ENCODE measurements at places on chromosomes 3 and 15.

GRCh38 chr3:118097660-118098059 lies 937.0 kb downstream of the IGSF11 start:
- no peak for DNase-seq

- DNase-seq: no peak
Observed at GRCh38 chr15:56887782-56888438, 30.5 kb upstream of the TCF12 start.

DNA sequence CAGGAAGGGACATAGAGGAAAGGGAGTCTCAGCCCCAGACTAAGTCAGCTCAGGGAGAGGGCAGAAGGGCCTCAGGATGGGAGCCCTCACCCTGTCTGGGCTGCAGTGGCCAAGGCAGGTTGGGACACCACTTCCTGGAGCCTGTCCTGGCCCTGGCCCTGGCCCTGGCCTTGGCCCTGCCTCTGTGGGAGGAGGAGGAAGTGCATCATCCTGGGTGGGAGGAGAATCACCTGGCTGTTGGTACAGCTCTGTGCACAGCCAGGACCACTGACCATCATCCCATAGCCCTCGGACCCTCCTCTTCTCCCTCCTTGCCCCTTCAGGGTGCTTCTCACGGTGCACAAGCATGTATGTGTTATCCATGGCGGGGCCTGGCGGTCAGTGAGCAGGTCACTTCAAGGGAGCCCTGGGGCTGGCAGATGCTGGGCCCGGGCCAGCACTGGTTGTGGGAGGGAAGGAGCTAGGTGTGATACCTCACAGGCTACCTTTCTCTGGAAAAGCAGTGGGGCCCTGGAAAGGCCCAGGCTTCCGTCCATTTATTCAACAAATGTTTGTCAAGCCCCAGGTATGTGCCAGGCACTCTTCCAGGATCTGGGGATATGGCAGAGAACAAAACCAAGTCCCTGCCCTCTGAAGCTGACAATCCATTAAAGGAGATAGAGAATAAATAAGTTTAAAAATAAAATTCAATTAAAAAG lies 8.2 kb upstream of the APEH start:
- DNase-seq: no peak

- no peak for DNase-seq
Observed at GRCh38 chr3:128537091-128537703, 44.2 kb upstream of the GATA2 start.

DNA sequence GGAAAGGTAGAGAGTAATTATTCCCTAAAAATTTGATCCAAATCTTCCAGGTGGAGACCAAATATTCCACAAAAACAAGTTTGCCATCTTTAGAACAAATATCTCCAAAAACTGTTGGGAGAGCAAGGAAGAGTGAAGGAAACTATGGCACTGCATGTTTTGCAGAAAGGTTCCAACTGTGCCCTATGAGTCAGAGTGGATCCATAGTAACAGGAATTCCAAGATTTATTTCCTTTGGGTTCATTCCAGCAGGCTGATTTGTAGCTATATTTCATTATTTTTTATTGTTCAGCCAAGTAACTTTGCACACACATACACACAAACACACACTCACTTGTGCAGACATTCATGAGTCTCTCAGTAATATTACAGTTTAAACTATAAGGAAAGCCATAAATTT lies 459.7 kb upstream of the EPHA6 start:
- no peak for DNase-seq

GRCh38 chr15:63284335-63284734 lies 6.9 kb downstream of the APH1B start:
- no peak for DNase-seq

- no peak for DNase-seq
Observed at GRCh38 chr3:127674101-127674721, 1.5 kb downstream of the ABTB1 start.

DNA sequence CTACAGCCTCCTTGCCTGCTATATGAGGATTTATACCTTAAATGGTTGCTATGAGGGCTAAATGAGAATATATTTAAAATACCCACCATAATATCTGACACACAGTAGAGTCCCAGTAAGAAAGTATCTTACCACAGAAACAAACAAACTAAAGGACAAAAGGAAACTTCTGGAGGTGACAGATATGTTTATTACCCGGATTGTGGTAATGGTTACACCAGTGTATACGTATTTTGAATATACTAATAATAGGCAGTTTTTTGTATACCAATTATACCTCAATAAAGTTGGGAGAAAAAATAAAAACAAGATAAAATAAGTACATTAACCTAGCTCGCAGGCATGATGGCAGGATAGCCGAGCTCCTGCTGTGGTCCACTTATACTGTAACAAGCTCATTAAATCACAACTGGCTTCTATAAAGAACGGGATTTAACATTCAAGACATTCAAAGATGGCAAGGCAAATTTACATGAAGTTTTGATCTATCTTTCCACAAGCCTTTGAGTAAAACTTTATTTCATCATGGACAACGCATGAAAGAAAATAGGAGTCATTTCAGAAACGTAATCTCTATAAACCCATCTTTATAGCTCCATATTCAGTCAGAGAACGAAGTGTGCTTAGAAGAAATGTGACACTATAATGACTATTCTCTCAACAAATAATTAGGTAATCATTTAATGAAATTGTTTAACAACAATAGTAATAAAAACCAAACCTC lies 1.5 kb downstream of the RPN1 start:
- no peak for DNase-seq

DNA sequence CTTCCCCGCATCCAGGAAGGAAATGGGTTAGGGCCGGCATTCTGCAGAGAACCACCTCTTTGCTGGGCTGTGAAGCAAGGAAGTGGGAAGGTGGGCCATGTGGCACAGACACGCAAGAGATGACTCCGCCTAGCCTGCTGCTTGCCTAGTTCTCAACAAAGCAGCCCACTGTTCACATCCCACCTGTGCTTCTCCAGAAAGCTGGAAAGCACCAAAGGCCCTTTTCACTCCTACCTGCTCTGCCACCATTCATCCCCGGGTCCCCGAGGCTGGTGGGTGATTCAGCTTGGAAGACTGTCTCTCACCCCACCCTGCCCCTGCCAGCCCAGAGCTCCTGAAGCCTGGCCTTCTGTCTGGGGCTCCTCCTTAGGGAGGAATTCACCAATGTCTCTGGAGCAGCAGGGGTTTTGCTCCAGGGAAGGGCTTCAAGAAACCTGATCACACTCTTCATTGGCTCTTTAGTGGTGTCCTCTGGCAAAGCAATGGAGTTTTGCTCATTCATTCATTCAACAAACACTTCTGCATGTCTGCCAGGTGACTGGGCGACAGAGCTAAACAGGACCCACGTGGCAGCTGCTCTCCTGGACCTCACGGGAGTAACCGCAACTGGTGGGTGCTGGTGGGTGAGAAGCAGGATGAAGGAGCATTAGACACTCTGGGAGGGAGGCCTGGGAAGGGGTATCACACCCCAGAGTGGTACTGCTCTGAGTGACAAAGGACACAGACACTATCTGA lies 145.4 kb upstream of the TLE3 start:
- DNase-seq: peak; percentile 31

- DNase-seq: no peak
Observed at GRCh38 chr15:92580521-92580920, 75.1 kb downstream of the FAM174B start.

GRCh38 chr3:47057212-47057671 lies 77.8 kb downstream of the NBEAL2 start:
- DNase-seq: no peak

GRCh38 chr3:101819649-101820206 lies 29.6 kb upstream of the NFKBIZ start:
- DNase-seq: peak; percentile 54

GRCh38 chr3:14812196-14812790 lies 6.5 kb upstream of the FGD5 start:
- DNase-seq: no peak

- DNase-seq: no peak
Observed at GRCh38 chr3:124076235-124076634, 84.3 kb upstream of the ROPN1 start.

GRCh38 chr15:59998305-59998949 lies 5.7 kb upstream of the FOXB1 start:
- DNase-seq: no peak

DNA sequence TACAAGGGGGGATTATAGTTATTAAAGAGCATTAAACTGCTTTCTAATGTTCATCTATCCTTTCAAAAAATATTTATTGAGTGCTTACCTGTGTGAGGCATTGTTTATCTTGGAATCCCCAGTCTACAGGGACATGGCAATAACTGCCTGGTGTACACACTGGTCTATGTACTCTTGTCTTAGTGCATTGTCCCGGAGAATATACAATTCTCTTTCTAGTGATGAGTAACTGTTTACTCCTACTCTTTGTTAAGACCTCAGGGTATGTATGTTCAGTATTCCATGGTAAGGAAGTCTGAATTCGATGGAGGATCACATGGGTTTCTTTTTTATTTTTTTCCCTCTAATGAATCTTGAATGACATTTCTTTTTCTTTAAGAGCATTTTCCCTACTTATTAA lies 772.4 kb upstream of the NR2F2 start:
- DNase-seq: no peak

DNA sequence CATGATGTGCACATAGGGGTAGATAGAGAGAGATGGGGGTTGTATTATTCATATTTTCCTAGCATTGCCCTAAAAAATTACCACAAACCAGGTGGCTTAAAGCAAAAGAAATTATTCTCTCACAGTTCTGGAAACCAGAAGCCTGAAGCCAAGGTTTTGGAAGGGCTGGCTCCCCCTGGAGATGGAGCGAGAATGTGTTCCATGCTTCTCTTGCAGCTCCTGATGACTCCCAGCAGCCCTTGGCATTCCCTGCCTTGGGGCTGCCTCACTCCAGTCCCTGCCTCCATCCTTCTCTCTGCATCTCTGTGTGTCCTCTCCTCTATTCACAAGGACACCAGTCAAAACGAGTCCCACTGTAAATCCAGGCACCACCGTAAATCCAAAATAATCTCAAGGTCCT lies 91.5 kb upstream of the FAM174B start:
- DNase-seq: no peak

GRCh38 chr3:138253609-138254008 lies 66.5 kb downstream of the ARMC8 start:
- DNase-seq: no peak

- DNase-seq: no peak
Observed at GRCh38 chr15:49988766-49989165, 130.3 kb downstream of the ATP8B4 start.
